ENCODE measurements at places on chromosomes 7 and 10.

DNA sequence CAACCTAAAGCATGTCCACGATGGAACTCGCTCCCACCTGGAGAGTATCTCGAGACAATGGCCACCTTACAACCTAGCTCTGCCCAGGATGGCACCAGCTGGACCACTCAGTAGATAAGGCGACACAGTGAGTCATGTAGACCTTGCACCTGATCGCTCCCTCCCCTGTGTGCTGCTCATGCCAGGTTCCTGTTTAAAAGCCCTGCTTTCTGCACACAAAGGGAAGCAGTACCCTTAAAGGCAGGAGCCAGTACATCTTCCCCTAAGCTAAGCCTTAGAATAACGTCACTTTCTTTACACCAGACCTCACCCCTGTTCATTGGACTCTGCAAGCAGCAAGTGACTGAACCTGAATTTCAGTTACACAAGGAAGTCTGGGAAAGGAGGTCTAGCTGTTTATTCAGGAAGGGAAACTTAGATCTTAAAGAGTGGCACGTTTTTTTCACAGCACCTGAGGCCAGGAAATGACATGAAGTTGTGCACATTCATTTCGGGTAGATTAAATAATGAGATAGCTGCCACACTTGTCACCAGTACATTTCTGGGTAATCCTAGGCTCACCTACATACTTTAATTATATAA lies 117.9 kb downstream of the MTPAP start:
- DNase-seq, result no peak

DNA sequence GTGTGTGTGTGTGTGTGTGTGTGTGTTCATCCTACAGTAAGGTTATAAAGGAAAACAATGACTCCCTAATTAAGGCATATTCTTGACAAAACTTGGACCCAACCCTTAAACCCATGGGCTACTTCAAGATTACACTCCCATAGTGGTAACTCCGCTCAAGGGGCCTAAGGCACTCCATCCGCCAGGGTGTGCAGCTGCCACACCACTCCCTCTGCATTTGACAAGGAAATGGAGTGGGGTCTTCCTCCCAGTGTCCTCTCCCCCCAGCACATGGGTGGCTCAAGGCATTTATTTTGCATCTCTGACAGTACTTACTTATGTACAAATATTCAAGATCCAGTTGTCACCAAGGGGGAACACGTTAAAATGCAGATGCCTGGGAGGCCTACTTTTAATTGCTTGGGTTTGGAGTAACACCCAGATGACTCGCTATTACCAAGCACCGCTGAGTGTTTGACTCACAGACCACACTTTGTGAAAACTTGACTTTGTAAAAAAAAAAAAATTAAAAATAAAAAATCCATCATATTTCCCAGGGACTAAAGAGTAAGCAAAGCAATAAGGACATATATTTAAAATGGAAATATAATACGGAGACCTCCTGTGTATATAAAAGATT lies 53.0 kb upstream of the AGR3 start:
- no peak for DNase-seq

DNA sequence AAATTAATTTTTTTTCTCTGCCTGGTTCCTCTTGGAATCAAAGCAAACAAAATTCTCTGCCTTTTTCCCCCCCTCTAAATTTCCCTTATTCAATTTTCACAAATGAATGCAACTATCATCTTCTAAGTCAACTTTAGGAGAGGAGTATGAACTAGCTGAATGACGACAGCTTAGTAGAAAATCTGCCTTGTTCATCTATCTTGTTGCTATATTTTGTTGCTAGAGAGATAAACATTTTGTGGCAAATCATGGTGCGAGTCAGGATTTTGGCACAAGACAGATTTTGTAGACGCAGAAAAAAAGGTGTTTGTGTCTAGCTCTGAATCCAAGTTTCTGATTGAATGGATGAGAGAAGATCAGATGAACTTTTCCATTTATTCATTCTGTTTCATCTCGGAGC lies 81.0 kb upstream of the FZD8 start:
- DNase-seq, result no peak

DNA sequence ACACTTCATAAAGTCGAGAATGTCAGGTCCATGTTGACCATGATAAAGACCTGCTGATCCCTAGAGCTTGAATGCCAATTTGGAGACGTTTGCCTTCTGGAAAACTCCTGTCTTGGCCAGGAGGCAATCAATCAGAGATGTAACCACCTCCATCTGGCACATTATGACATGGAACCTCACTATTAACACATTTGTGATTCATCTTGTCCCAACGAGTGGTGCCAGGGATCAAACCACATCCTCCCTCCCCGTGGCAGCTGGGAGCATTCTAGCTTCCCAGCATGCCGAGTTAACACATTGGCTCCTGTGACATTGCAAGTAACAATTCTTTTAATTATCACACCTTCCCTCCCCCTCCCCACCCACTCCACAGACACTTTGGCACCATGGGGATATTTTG lies 84.0 kb upstream of the PPP1R17 start:
- DNase-seq, result no peak

GRCh38 chr7:18228686-18229085 lies 201.0 kb upstream of the PRPS1L1 start:
- DNase-seq, result no peak

DNA sequence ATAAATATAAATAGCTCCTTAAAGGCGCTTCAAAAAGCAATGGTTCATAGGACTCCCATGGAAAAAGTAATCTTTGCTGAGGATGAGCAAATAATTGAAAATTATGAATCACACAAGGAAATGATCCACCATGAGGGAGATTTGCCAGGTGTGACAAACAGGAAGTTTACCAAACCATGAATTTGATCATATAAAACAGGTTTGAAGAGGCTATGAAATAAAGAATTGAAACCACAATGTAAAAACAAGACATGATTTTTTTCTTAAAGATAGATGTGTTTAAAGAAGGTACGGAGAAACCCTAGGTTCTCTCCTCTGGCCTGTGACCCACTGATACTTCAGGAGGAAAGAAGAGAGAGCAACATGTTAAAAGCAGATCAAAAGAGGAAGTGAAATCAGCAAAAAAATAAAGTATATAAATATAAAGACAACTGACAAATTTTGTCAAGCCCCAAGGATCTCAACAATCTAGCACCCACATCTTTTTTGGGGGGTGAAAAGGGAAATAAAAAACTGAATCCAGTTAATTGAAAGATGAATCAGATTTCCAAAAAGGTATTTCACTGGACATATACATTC lies 111.3 kb upstream of the ASAH2 start:
- no peak for DNase-seq

GRCh38 chr10:97861097-97861750 lies 11.6 kb downstream of the GOLGA7B start:
- no peak for DNase-seq

DNA sequence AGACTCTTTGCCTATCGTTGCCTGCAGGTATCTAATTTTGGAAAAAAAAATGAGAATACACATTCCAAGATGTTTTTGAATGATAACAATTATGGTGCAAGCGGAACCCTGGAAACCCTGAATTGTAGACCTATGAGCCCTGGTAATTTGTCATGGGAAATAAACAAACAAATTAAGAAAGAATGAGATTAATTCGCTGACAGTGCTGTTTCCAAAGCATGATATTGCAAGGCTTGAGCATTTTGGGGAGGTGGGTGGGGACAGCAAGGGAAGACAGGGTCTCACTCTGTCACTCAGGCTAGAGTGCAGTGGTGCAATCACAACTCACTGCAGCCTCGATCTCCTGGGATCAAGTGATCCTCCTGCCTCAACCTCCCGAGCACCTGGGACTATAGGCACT lies 900.3 kb downstream of the IPMK start:
- no peak for DNase-seq

DNA sequence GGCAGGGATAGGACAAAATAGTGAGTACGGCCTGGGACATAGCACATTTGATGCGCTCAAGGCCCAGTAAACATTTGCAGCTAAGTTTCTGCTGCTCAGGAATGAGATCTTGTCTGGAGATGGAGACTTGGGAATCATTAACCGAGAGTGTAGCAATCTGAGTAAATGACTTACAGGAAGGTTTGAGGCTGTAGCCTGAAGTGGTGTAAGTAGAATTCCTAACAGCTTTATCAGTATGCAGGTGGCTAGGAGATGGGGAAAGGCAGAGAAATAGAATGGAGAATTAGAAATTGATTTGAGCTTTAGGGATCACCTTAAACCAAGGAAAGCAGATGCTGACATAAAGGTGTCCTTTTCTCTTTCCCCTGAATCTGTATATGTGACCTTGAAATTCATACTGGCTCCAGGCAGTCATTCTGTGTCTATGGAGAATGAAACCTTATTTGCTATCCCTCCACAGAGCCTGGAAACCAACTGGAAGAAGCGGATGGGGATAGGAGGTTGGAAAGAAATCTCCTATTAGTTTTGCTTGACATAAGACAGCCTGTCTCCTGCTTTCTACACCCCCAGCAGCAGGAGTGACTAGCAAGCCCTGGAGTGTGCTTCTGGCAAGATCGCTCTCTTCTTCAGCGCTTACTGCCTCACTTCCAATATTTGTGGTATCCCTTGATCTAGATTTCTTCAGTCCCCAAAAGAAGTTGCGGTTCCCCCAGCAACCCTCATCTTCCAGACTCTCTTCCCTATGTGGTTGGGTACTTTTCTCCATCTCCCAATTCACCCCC lies 6.4 kb upstream of the PON2 start:
- DNase-seq, result no peak

- no peak for DNase-seq
Measured at GRCh38 chr7:91556956-91557650, 292.9 kb downstream of the FZD1 start.
